ENCODE measurements at places on chromosomes 7 and 10.

DNA sequence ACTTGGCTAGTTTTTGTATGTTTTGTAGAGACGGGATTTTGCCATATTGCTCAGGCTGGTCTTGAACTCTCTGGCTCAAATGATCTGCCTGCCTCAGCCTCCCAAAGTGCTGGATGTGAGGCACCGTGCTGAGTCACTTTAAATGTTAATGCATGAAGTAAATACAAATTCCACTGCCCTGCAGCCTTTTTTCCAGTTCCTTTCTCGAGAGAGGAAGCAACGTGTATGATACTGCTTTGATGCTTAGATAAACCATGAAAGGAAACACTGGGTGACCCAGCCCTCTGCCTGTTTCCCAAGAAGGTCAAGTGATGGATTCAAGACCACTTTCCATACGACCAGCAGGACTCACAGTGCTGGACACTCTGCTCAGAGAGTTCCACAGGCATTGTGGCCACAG lies 11.3 kb upstream of the MRPS24 start:
- no peak for DNase-seq

DNA sequence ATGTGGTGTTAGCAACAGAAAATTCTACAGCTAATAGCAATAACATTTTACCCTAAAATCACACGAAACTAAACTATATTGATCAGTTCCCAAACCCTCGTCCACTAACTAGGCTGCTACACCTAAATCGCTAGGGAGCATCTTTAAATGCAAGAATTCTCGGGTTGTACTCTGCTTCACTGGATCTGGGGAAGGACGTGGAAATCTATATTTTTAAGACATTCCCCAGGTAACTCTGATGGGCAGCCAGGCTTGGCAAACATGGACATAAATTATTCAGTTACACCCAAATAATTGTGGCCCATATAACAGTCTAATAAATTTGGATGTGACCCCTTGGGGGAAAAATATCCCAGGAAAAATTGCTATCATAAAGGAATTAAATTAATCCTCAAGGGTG lies 36.3 kb upstream of the NFE2L3 start:
- DNase-seq: no peak

- DNase-seq: no peak
Observed at GRCh38 chr10:63761243-63761642, 240.0 kb downstream of the REEP3 start.

DNA sequence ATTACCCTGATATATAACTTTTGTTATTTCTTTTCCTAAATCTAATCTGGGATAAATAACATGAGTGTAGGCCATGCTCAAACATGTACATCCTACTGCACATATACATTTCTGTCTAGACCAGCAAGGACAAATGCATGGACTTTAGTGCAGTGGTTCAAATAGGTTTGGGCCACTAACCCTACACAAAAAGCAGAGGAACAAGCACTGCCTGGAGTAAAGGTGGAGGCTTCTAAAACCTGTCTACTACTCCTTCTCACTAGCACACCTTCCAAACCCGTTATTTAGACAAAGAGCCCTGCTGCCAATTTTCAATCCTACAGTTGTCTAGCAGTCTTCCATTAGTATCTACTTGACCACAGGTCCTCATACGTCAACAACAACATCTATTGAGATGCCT lies 34.8 kb downstream of the SGCE start:
- DNase-seq: no peak

- no peak for DNase-seq
Observed at GRCh38 chr10:33249659-33250345, 84.7 kb downstream of the NRP1 start.

DNA sequence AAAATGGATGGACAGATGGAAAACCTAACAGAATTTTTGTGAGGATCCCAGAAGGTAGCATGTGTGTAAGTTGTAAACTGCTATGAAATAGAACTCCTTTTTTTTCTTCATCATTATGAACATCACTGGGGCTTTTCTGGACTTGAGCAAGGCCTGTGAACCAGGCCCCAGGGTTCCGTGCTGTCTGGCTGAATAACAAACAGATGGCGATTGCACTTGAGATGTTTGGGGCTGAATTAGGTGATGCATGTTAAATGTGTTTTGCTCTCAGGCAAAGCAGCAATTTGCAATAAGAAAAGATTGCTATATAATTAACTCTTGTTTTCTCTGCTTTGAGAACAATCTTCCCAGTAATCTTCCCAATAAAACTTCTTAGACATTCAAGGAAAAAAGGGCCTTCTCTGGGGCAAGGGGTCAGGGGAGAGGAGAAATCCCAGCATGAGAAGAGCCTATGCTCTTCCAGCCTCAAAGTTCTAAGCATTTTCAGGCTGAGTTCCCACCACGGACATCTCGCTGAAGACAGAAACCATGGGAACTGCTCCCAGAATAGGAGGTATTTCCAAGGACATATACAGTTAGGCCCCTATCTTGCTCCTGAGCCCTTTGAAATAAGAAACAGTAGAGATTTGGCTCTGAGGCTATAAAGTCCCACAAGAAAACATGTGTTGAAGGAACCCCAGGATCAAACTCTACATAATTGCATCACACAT lies 98.7 kb downstream of the ITIH5 start:
- no peak for DNase-seq

DNA sequence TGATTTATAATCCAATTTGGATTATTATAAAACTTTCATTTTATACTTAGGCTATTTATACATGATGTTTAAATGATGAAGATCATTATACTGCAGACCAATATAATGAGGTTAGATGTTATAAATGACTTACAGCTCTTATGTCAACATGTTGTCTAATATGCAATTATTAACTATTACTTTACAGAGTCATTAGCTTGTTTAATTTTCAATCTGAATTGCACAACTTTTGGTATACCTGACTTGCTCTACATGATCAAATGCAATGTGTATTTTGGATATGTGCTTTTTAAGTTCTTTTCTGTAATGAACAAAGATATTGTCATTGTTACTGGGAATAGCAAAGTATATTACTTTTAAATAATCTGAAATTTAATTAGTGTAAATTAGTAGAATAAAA lies 569 bp downstream of the CD36 start:
- DNase-seq: no peak

DNA sequence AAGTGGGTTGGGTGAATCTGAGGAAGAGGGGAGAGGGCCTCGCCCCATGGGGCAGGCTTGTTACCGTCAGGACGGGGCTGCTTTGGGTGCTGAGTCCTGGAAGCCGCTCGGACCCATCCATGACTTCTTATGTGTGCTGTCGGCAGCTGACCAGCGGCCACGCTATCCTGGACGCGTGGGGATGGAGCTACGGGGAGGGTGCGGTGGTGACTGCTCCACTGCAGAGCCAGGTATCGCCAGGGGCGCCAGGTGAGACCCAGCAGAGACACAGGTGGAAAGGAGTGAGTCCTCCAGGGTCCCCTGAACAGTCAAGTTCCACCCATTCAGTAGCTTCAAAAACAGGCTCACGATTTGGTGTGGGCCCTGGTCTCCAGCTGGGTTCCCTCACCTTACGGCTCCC lies 10.6 kb upstream of the FAM20C start:
- DNase-seq: no peak

- no peak for DNase-seq
Observed at GRCh38 chr10:59830601-59831259, 75.6 kb downstream of the CCDC6 start.

GRCh38 chr7:47358357-47358756 lies 223.6 kb downstream of the TNS3 start:
- DNase-seq: no peak

DNA sequence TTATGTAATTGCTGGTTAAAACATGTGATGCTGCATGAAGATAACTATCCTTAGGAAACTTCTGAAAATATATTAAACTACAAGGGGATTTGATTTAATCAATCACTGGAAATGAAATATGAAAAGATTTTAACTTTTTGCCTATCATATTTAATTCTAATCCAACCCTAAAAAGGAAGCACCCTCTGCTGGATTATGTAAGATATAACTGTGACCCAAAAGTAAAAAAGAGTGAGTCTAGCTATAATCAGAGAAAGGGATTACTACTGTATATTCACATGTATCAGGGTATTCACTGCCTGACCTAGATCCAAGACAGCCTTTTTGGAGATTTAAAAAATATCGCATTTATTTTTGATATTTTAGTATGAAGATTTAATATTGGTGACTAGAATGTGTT lies 295.5 kb downstream of the MDFIC start:
- DNase-seq: no peak

GRCh38 chr7:98133181-98133580 lies 26.5 kb downstream of the LMTK2 start:
- DNase-seq: peak; percentile 62

DNA sequence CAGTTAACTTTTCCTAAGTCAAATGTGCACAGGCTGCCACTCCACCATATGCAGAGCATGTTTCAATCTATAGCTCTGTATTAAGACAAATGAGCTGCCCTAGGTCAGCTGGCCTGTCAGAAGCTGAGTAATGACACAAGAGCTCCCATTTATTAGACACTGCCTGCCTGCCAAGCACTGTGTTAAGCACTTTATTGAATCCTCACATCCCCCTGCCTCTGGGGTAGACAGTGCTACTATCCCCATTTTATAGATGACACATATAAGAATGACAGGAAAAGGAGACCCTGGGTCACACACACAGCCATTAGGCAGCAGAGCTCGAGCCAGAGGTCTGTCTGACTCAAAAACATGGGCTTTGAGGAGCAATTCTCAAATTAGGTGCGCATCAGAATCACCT lies 179.8 kb upstream of the PDE1C start:
- no peak for DNase-seq

- no peak for DNase-seq
Observed at GRCh38 chr10:45000138-45000751, 478 bp upstream of the ZNF22 start.

GRCh38 chr10:20354166-20354565 lies 537.9 kb downstream of the PLXDC2 start:
- no peak for DNase-seq

- no peak for DNase-seq
Observed at GRCh38 chr7:138773817-138774216, 24.0 kb upstream of the TMEM213 start.

GRCh38 chr10:132103116-132103910 lies 37.6 kb downstream of the JAKMIP3 start:
- no peak for DNase-seq

GRCh38 chr7:107394276-107394675 lies 75.6 kb upstream of the GPR22 start:
- DNase-seq: no peak

- DNase-seq: no peak
Observed at GRCh38 chr10:123284022-123284421, 129.8 kb downstream of the BUB3 start.

DNA sequence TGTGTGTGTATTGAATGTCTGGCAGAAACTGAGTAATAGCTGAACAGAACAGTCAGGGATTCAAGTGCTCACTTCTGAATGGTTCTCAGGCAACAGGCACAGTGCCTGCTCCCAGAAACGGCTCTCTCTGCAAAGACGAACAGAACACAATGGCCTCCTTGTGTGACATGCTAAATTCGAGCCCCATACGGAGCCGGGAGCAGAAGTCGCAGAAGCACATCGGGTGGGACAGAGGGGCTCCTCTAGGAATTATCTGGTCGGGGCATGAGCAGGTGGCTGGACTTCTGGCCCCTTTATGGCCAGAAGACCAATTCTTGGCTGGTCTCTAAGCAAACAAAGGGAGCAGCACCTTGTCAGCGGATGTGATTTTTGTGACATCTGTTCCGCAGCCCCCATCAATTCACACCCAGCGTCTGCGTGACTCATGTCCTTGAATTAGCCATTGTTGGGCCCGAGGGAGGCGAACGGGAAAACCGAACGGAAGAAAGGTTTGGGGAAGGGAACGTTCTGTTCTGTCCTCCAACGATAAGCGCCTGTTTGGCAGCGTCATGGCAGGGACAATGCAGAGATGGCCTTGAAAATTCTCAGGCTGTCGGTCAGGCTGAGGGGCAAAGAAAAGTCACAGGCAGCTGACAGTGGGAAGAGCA lies 47.3 kb upstream of the NPTX2 start:
- DNase-seq: no peak

GRCh38 chr7:2913760-2914387 lies 69.8 kb upstream of the GNA12 start:
- no peak for DNase-seq

DNA sequence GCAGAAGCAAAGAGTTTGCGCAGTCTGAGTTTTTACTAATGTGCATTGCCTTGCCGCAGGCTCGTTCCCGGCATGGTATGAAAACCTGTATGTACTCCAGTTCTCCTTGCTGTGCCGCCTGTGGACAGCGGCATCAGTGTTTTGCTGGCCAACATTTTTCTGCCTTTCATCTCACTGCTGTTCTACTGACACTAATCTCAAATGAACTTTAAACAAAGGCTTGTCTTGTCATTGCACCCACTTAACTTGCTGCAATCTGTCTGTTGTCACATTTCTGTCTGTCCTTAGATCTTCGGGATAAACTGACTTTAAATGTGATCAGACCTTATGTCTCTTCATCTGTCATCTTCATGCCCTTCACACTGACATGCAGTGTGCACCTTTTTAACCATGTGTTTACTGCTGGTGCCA lies 71.7 kb upstream of the ZNRF2 start:
- DNase-seq: no peak

- no peak for DNase-seq
Observed at GRCh38 chr7:5383314-5384098, 40.1 kb downstream of the TNRC18 start.

- no peak for DNase-seq
Observed at GRCh38 chr10:47058961-47059391, 147.7 kb downstream of the PTPN20 start.

GRCh38 chr10:335151-335800 lies 200.0 kb downstream of the ZMYND11 start:
- no peak for DNase-seq

DNA sequence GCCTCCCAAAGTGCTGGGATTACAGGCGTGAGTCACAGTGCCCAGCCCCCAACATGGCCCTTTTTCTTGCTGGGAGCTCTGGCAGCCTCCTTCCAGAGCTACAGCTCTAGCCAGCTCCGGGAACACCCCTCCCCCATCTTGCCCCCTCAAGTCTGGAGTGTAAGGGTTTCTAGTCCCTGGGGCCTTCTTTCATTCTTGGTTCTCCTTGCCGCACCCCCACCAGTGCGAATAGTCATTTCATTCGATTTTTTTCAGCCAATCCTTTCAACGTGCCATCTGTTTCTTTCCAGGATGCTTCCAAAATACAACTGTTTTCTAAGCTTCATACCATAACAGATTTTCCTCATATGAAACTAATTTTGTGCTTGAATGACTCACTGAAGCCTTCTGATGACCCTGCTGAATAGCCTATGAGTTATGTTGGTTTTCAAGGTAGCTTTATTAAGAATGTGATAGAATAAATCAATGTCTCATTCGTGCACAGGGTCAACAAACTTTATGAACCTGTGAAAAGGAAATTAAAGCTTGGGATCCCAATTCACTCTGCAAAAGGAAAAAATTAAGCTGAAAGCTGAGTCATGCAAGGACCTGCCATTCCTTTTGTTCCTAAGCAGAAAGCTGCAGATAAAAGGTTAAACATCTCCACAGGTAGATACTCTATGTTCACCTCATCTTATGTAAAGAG lies 38.6 kb downstream of the CDC14C start:
- no peak for DNase-seq

All from GM12864 (cell line).